ENCODE measurements at places on chromosomes 16 and 17.

- DNase-seq = peak; percentile 52
These were observed 32.7 kb upstream of the CDH1 start for GRCh38 chr16:68704232-68704867.

- DNase-seq = peak; percentile 79
These were observed 8.6 kb downstream of the RIPOR1 start for GRCh38 chr16:67537270-67537635.

GRCh38 chr17:41002814-41003213 lies 3.1 kb upstream of the KRTAP3-2 start:
- no peak for DNase-seq

DNA sequence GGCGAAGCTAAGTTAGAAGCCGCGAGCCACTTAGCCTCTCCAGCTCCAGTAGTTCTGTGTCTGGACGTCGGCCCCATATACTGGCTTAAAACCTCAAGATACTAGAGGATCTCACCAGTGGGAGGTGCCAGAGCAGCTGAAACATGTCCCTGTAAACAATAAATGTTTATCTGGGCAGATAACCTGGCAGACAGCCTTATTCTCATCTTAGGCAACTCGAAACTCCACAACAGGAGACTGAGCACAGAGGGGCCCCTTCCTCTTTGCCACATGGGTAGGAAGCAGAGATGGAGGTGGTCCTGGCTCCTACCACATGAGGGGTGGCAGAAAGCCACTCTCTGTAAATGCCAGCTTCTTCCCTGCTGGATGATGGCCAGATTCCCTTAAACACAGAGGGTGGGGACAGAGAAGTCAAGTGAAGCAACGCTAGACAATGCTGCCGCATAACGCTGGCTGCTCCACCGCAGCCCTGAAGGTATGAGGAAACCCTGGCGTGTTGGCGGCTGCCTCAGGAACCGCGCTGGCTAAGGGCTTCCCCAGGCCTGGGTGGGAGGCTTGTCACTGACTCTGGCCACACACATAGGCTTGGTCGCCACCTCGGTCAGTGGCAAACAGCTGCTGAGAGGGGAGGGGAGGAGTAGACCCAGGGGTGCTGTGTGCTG lies 67.9 kb downstream of the HIC1 start:
- peak; percentile 73 for DNase-seq
